ENCODE measurements at places on chromosomes 12 and 14.

GRCh38 chr14:37720131-37720530, 124.7 kb downstream of the TTC6 start:
- no peak for DNase-seq

DNA sequence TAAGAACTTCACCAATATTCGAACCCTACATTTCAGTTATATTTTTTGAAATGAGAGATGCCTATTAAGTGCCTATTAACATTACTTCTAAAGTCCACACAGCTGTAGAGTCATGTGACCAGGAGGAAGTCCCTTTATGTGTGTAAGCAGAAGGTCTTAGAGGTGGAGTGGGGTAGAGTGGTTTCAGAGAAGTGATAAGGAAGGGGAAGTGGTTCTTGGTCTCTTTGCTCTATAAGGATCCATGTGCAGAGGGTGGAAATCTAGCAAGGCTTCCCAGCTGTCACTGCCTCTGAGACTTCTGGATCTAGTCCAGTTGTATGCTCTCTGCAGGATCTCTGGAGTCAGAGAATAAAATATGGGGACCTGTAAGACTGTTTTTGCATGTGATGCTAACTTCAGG, 673.9 kb downstream of the FLRT2 start:
- no peak for DNase-seq

DNA sequence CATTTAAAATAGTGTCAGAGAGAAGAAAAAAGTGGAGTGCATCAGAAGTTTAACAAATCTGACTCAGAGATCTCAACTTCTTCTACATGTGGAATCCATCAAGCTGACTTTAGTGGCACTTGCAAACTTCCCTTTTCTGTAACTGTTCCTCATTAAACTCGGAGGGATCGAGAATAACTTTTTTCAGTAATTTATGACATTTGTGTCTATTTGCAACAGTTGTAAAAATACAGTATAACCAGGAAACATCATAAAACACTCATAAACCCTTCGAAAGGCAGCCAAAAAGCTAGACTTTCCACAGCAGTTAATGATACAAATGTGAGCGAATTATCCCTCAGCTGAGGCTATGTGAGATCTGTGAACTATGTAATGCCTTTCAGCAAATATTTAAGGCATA, 1936.8 kb upstream of the SEL1L start:
- DNase-seq: no peak

DNA sequence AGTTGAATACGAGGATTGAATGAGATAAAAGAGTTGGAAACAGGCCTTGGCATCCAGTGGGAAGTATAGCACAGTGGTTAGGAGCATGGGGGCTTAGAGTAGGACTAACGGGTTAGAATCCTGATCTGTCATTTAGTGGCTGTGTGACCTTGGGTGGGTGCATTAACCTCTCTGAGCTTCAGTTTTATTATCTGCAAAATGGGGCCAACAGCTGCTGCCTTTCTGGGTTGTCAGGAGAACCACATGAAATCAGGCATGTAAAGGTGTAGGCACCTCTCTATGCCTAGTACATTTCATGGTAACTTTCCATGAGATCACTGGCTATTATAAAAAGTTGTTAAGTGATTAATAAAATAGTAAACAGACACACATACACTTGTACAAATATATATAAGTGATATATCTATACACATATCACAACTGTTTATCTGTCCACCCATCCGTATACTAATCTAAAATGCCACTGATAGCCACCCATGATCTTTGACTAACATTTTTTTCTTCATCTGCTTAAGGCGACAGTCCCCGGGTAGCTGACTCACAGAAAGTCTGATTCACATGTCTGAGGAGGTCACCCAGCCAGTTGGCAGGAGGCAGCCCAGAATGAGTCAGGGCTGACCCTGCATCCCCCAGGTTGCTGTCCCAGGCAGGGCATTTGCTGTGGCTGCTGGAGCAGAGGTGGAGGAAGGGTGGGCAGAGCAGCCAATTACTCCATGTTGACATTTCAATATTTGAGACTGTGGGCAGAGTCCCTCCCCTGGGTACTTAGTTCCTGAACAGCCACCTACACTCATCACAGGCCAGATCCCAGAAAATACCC, 125.6 kb upstream of the NOS1 start:
- no peak for DNase-seq

DNA sequence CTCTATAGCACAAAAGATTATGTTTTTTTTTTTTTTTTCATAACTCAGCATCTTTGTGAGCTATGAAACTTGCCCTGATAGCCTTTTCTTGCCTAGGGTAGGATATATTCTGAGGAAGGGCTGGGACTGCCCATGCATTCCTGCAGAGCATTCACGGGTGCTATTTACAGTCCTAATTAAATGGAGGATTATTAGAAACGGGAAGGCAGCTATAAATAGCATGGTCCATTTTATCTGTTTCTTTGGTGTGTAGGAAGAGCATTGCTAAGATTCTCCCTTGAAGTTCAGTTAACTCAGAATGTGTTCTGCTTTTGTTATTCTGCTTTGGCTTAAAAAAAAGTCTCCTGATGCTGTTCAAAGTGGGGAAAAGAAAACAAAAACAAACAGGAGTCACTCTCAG, 630.9 kb downstream of the DIO2 start:
- no peak for DNase-seq

DNA sequence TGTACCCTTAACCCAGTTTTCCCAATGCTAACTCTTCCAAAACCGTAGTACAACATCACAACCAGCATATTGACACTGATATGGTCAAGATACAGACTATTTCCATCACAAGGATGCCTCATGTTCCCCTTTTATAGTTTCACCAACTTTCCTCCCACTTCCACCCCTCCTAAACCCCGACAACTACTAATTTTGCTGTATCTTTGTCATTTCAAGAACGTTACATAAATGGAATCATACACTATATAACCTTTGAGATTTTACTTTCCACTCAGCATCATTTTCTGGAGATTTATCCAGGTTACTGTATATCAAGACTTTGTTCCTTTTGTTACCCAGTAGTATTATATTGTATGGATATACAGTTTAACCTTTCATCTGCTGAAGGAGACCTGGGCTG, 88.9 kb downstream of the MED13L start:
- no peak for DNase-seq

DNA sequence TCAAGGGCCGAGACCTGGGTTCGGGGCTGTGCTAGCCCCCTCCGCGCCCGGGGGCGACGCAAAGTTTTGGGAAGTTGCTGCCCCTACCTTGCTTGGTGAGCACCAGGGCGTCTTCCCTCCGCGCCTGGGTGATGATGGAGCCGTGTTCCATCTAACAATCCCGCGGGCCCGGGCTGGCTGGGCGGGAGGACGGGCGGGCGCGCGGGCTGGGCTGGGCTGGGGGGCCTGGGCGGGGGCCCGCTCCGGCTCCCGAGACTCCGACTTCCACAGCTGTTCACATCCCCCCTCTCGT, 298 bp downstream of the CTDSP2 start:
- no peak for DNase-seq

DNA sequence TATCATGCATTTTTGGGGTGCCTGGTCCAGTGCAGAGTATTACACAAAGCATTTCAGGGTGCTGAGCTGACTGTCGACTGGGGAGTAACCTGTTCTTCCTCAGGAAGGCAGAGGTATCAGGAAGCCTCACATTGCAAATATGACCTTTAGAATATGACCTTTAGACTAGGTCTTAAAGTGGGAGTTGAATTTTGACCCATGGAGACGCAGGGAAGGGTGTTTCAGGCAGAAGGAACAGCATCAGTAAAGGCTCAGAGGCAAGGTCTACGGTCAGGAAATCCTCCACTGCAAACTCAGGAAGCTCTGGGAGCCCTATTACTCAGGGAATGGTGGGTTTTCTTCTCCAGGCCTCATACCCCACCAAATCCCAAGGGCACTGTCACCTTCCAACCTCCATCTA, 11.3 kb downstream of the HNF1A start:
- no peak for DNase-seq

GRCh38 chr12:125247477-125247876, 182.2 kb downstream of the AACS start:
- DNase-seq: no peak

DNA sequence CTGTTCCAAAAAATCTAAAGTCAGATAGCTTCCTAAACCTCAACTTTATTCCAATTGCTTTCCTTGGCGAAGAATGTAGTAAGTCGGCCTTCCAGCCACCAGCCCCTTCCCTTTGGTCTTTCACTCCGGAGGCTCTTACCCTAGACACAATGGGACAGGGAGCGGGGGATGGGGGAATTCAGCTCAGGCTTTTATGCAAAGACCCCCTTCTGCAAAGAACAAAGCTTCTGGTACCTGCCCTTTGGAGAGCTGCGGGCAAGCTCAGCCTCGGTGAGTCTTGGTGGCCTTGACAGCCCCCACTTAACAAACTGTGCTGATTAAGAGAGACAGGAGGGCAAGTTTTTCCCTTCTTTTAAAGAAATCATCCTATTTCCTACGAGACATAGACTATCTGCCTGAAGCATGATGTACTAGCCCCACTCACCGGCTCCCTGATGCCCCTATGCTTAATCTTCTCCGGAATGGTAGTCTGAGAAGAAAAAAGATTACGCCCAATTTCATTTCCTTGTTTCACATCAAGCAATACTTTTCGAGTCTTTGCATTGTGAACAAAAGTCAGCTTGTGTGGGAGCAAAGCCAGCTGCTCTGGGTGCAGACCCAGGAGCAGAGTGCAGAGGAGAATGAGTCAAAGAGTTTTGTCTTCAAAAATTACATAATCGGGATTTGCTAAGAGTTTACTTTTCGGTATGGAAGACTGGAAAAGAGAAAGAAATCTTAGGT, 1.5 kb upstream of the NANOG start:
- DNase-seq: no peak

DNA sequence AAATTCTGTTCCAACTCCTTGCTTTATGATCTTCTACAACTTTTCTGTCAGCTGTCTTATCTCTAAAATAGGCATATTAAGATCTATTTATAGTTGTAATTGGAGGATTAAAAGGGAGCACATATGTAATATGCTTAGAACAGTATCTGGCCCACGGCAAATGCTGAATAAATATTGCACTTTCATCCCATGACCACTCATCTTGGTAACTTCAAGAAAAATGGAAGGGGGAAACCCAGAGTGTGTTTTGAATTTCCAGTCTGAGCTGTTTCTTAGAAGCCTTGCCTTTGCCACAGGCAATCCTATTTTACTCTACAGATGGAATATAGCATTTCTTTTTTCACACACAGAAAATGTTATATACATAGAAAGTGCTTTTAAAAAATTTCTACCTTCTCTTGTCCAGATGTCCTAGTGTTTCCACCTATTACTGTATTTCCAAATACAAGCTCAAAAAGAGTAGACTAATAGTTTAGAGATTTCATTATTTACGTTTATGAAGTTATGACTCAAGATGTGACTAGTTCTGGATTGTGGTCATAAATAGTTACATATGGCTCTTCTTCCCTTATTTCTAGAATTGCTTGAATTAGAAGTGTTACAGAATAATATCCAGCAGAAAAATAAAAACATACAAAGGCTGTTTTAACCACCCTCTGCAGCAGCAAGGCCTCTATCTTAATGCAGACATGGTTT, 6.2 kb upstream of the STXBP6 start:
- no peak for DNase-seq

GRCh38 chr12:87112571-87113345, 856.6 kb upstream of the MGAT4C start:
- DNase-seq: no peak

All from RWPE2 (cell line).